Adipose tissue (tissue), 3 donors: ENCODE measurements at places on chromosomes 1 and 21. TPM values are rescaled to one million over a fixed set of nuclear protein-coding genes. Genes with fewer than 3 reads are reported as not detected.

PTCH2 gene
- polyA plus RNA-seq = 0.37 TPM

MYBPH gene
- polyA plus RNA-seq = 0.34 TPM

SDE2 gene
- polyA plus RNA-seq = 5.1 TPM

AMY1A gene
- polyA plus RNA-seq = not detected

GSTM5 gene
- 5.8 TPM for polyA plus RNA-seq

KLF17 gene
- polyA plus RNA-seq = not detected

C1orf87 gene
- polyA plus RNA-seq = 0.06 TPM

TENT5C gene
- polyA plus RNA-seq = 1.3 TPM

DNASE2B gene
- polyA plus RNA-seq = 0.07 TPM

KRTAP19-3 gene
- polyA plus RNA-seq = not detected

CHODL gene
- polyA plus RNA-seq = 1.1 TPM

LCE2C gene
- polyA plus RNA-seq = not detected

FOXD2 gene
- 0.22 TPM for polyA plus RNA-seq

MROH9 gene
- polyA plus RNA-seq = not detected

CFH gene
- 31.3 TPM for polyA plus RNA-seq

PRMT2 gene
- 77.8 TPM for polyA plus RNA-seq

CHIT1 gene
- 0.34 TPM for polyA plus RNA-seq

RNF186 gene
- not detected for polyA plus RNA-seq

SPRR2G gene
- polyA plus RNA-seq = not detected

LCE1D gene
- not detected for polyA plus RNA-seq

DPT gene
- polyA plus RNA-seq = 28.7 TPM

TRAF5 gene
- 11.4 TPM for polyA plus RNA-seq

AVPR1B gene
- polyA plus RNA-seq = not detected

PKP1 gene
- polyA plus RNA-seq = 0.64 TPM

PLPP3 gene
- polyA plus RNA-seq = 24.1 TPM

LCE6A gene
- polyA plus RNA-seq = not detected

FCMR gene
- polyA plus RNA-seq = 5.1 TPM

DIPK1A gene
- 14.2 TPM for polyA plus RNA-seq

OR2M3 gene
- polyA plus RNA-seq = not detected

TTC24 gene
- polyA plus RNA-seq = 0.10 TPM

USP25 gene
- polyA plus RNA-seq = 7.8 TPM

NUDT4B gene
- polyA plus RNA-seq = 5.7 TPM

SIPA1L2 gene
- polyA plus RNA-seq = 8.3 TPM

CCSAP gene
- 0.79 TPM for polyA plus RNA-seq

ORC1 gene
- 0.19 TPM for polyA plus RNA-seq
